Progenitor cell of endocrine pancreas (in vitro differentiated cells): ENCODE measurements at places on chromosomes 5 and 9. TPM values are rescaled to one million over a fixed set of nuclear protein-coding genes. Genes with fewer than 3 reads are reported as not detected.
A peak's percentile ranks its signal among the peaks of the same experiment; 100 is the strongest.

GRCh38 chr5:66602621-66603020 lies 6.4 kb downstream of the MAST4 start:
- DNase-seq = no peak

GRCh38 chr9:84953797-84954705 lies 284.5 kb downstream of the NTRK2 start:
- DNase-seq = peak; percentile 67

- DNase-seq = no peak
These were observed 166.1 kb downstream of the RNF180 start for GRCh38 chr5:64331597-64332277.

DNA sequence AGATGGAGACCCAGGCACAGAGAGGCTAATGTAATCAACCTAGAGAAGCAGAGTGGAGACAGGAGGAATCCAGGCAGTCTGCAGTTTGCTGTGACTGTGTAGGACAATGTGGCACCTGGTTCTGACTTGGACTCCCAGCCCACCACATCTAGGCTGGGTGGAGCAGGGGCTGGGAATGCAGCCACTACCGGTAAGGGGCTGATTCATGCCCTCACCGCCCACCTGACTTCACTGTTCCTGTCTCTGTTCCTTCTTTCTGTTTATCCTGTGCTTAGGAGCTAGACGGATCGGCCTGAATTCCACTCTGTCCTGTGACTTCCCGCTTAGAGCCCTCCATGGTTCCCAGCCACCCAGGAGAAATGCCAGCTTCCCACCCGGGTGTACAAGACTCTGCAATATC lies 2.6 kb downstream of the PDLIM4 start:
- no peak for DNase-seq

DNA sequence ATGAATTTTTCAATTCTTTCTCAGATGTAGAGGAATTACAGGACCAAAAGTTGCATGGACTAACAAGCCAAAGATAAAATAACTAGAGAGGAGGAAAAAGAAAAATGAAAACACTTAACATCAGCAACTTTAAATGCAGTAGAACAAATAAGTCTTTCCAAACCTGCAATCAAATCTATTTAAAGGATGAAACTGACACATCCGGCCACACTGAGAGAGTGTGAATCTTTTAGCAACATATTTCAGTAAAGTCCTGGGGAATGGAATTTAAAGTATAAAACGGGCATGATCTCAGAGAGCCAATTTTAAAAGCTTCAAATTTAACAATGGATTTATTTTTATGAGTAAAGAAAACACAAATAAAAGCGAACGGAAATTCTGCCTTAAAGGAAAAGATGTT lies 17.1 kb downstream of the CAST start:
- DNase-seq = no peak

DNA sequence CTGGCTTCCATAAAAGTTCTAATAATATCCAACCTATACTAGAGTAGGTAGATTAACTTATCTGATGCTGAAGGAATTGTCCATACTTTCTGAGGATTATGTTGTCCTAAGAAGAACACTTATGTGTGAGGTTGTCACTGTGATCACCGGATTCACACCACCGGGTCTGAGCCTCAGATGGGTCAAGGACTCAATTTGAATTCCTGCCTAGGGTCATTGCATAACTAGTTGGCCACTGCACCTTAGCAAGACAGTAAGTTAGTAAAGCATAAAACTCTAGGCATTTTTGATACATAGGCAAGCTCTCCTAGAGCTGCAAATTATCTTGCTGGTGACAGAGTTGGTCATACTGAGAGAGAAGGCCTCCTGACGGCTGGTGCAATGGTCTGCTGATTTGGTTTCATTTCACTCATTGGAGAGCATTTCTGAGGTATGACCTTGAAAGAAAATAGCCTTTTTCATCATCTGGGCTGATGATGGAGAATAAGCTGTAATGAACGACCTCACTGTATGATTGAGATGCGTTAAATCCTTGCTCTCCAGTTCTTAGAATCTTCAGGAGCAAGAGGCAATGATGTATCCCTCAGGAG lies 72.0 kb upstream of the CKMT2 start:
- no peak for DNase-seq

- no peak for DNase-seq
These were observed 20.1 kb downstream of the PCDHGC5 start for GRCh38 chr5:141508798-141509611.

DNA sequence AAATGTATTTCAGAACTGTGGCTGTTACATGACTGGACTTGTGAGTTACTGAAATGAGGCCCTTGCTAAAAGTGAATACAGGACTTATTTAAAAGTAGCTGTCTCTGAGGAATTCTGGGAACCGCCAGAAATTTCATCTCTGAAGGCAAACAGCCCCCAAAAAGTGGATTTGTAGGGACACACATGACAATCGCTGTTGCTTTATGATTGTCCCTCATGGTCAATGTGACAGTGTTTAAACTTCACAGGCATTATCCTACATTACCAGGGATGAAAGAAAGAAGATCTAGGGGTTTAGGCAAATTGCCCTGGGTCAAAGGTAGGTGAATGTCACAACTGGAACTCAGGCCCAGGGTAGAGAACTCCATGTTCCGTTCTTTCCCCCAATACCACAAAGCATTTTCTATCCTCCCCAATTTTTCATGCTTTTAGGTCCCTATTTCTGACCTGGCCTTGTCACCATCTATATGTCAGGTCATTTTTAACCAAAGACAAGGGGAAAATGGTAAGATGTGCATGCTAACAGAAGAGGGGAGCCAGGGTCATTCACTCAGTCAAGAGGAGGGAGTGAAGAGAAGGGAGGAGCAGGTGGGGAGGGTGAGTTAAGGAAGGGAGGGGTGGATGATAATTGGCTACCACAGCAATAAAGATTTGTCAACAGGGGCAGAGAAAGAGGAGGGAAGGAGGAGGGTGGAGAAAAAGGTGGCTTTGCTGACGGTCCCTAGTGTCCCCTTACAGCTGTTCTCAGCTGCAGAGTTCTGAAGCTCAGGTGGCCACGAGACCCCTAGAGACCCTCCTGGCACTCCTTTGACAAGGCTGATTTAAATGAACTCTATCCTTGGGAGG lies 57.8 kb upstream of the GLRX start:
- no peak for DNase-seq

DNA sequence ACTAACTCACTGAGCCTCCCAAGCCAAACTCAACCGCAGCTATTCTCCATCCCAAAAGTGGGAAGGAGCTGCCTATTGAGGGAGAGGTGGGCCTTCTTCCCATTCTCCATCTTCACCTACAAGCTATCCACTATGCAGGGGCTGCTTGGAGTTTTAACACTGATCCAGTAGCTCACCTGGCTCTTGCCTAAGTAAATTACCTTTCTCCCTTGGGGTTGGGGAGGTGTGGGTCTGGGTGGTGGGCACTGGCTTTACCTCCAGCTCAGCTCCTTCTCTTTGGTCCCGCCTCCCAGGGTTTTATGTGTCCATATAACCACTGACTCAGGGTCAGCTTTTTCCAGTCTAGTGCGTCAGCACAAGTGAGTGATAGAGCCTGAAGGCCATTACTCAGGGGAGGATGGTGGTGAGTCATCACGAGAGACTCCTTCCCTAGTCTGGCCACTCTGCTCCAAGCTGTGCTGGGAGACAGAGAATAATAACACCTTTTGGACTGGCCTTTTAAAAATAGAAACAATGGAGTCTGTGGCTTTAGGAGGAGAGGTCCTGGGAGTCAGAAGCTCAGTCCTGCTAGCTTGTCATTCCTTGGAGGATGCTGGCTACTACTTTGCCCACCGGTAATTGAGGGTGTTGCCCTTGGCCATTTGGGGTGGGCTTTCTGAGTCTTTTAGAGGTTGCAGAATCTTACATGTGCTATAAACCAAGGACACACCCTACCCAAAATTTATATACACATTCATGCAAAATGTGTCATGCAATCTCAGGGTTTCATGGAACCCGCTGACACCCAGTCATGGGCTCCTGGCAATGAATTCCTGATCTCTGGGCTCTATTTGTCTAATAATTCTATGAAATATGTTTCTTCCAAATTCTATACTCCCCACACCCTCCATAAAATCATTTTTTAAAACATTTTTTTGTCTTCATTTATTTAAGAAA lies 35.6 kb upstream of the ATP6V1G1 start:
- DNase-seq = no peak

- DNase-seq = no peak
These were observed 376.4 kb downstream of the ARRDC3 start for GRCh38 chr5:91006713-91007112.

- DNase-seq = no peak
These were observed 589.1 kb downstream of the MTRR start for GRCh38 chr5:8458038-8458383.

GRCh38 chr5:119752921-119753886 lies 123.8 kb downstream of the FAM170A start:
- no peak for DNase-seq

DNA sequence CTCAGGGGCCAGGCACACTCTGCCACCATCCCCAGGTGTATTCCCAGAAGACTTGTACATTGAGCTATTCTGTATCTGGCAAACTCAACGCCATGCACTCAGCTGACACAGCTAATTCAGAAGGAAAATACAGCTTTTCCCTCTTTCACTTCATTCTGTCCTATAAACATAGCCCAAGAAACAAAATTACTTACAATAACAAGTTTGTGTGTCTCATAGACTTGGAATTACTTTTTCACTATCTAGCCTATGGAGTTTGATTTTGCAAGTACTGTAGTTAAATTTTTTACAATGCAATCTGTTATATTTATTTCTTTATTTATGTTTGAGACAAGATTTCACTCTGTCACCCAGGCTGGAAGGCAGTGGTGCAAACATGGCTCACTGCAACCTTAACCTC lies 125.1 kb upstream of the KLF9 start:
- no peak for DNase-seq

- DNase-seq = no peak
These were observed 42.5 kb upstream of the PPARGC1B start for GRCh38 chr5:149687486-149688168.

GRCh38 chr5:55222092-55222984 lies 4.8 kb downstream of the MCIDAS start:
- DNase-seq = no peak

GRCh38 chr5:152942633-152943336 lies 537.7 kb upstream of the NMUR2 start:
- no peak for DNase-seq

GRCh38 chr5:67998709-67999261 lies 216.8 kb upstream of the PIK3R1 start:
- DNase-seq = no peak

GRCh38 chr5:97208714-97209113 lies 25.7 kb upstream of the RIOK2 start:
- no peak for DNase-seq

DNA sequence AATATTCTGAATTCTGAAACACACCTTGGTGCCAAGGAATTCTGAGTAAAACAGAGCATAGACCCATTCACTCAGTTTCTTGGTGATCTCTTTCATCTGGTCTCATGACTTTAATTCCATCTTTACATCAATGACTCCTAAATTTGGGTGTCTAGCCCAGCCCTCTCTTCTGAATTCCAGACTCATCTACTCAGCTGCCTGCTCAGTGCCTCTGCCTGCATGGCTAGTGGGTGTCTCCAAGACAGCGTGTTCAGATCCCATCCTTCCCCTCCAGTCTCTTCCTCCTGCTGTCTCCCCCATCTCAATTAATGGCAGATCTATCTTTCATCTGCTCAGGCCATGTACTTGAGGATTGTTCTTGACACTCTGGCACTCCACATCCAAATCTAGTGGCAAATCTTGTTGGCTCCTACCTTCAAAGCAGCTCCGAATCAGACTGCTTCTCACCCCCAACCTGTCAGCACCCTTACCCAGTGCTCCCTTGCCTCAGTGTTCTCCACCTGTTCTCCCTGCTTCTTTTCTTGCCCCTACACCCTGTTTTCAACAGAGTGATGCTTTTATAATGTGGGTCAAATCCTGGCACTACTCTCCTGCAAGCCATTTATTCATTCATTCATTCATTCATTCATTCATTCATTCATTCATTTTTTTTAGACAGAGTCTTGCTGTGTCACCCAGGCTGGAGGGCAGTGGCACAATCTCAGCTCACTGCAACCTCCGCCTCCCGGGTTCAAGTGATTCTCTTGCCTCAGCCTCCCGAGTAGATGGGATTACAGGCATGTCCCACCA lies 5.3 kb downstream of the CAVIN4 start:
- no peak for DNase-seq

TMEFF1 gene
- total RNA-seq = 69.1 and 78.1 TPM in 2 replicates

FSTL4 gene
- 2.4 and 3.2 TPM in 2 replicates for total RNA-seq

DDX4 gene
- not detected in 2 replicates for total RNA-seq

AK8 gene
- 1.1 and 1.9 TPM in 2 replicates for total RNA-seq
